Stimulated activated CD8-positive, alpha-beta memory T cell treated with anti-CD3 and anti-CD28 coated beads, Interleukin-7, amount 100 ng/mL, for 1 hour (primary cell): ENCODE measurements at places on chromosomes 4 and X.

GRCh38 chr4:155062948-155063347, 145.5 kb upstream of the NPY2R start:
- no peak for DNase-seq

- no peak for DNase-seq
Observed at GRCh38 chr4:172865531-172866127, 303.0 kb upstream of the GALNT7 start.

DNA sequence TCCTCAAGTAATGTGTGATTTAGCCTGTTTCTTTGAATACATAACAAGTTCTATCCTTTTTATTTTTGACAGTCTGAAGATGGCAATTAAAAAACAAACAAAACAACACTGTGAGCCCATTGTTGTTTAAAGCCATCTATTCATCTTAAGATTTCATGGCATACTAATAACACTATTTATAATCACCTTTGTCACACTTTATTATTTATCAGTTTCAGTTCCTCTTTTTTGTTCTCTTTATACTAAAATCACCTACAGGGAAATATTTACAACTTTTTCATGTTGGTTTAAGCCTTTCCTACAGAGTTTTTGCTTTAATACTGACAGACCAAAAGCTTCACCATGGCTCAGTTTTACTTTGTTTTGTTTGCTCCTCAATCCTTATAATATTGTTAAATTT, 247.4 kb upstream of the CTSO start:
- no peak for DNase-seq

- no peak for DNase-seq
Observed at GRCh38 chr4:119142833-119143232, 7.2 kb downstream of the MYOZ2 start.

GRCh38 chrX:24796204-24796603, 102.5 kb downstream of the POLA1 start:
- DNase-seq: no peak

GRCh38 chrX:25076941-25077500, 61.3 kb upstream of the ARX start:
- no peak for DNase-seq

- no peak for DNase-seq
Observed at GRCh38 chr4:116880625-116881024, 204.8 kb downstream of the TRAM1L1 start.

DNA sequence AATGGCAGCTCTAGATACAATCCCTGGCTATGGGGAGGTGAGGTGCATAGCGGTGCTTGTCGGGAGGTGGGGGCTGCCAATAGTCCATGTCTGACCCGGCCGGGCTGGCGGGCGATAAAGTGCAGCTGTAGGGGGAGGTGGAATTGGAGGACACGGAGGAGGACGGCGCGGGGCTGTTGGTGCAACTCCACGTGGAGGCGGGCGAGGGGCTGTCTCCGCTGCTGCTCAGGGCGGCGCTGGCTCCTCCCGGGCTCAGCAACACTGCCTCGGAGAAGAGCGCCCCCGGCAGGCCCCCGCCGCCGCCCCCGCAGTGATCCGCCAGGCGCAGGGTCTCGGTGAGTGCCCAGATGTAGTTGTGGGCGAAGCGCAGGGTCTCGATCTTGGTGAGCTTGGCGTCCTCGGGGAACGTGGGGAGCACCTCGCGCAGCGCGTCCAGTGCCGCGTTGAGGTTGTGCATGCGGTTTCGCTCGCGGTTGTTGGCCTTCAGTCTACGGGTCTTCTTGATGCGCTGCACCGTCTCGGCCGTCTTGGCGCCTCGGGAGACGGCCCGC, 1.3 kb downstream of the NEUROG2 start:
- no peak for DNase-seq

- DNase-seq: no peak
Observed at GRCh38 chr4:2893772-2894171, 50.1 kb downstream of the ADD1 start.

GRCh38 chr4:145580906-145581305, 38.3 kb upstream of the MMAA start:
- no peak for DNase-seq

GRCh38 chrX:45758738-45759397, 558.2 kb upstream of the DIPK2B start:
- DNase-seq: no peak

GRCh38 chr4:74338792-74339333, 26.1 kb upstream of the EREG start:
- DNase-seq: no peak

GRCh38 chrX:129144172-129145038, 378.9 kb downstream of the SMARCA1 start:
- no peak for DNase-seq

DNA sequence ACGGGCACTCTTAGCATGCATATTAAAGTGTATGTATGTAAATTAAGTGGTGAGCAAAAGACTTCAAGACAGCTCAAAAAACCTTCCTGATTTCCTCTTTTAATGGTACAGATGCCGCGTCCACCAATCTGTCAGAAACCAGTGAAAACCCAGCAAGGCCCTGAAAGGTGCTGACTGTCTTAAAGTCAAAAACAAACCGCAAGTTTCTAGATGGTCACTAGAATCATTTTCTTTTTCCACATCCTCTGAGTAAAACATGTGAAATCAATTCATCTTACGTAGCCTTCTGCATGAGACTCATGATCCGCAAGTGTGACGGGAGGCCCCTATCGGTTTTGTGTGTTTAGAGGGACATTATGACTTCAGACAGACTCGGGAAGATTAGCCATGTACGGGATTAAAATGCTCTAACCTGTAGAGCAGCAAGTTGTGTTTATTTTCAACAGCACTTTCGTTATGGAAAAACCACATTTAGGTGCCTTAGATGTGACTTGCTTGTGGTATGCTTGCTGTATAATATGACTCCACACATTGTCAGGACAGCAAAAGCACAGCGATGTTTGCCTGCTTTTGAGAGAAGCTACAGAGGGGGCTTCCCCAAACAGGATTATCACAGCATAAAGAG, 88.2 kb upstream of the STS start:
- no peak for DNase-seq

DNA sequence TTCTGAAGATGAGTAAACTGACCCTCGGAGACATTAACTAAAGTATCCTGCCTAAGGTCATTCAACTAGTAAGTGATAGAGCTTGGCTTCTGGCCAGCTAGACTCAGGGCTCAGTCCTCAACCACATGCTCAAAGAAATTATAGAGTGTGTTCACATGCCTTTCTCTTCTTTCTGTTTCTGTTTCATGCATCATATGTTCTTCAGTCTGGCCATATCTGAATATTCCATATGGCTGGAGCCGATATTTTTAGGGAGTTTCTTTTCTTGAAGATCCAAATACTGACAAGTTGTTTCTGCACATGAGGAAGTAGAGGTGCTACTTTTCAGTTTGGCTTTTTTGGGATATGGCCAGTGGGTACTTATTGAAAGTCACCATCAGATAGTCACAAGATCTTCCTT, 44.9 kb downstream of the MMRN1 start:
- DNase-seq: no peak

- no peak for DNase-seq
Observed at GRCh38 chr4:155122382-155122781, 86.1 kb upstream of the NPY2R start.

- DNase-seq: peak; percentile 15
Observed at GRCh38 chr4:123398066-123398852, 1.7 kb downstream of the SPRY1 start.

DNA sequence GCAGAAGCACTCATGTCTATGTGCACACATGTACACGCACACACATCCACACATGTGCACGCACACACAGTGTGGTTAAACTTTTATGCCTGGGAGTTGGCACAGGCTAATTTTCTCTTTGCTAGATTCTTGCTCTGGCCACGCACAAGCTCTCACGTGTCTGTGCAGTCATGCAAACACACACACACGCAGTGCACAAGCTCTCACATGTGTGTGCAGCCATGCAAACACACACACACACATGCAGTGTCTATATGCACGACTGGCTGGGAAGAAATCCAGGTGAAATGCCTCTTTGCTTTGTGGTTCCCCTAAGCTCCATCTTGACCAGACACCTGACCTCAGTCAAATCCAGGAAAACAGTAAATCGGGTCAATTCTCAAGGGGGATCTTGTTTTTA, 138.0 kb downstream of the SHOX start:
- no peak for DNase-seq

GRCh38 chrX:137549851-137550664, 15.9 kb upstream of the ZIC3 start:
- no peak for DNase-seq

GRCh38 chr4:120673696-120674095, 248.8 kb downstream of the PRDM5 start:
- DNase-seq: no peak

- no peak for DNase-seq
Observed at GRCh38 chr4:187019896-187020295, 296.2 kb upstream of the FAT1 start.

- no peak for DNase-seq
Observed at GRCh38 chr4:143773998-143774895, 73.8 kb upstream of the FREM3 start.

GRCh38 chrX:2416851-2417604, 83.7 kb downstream of the DHRSX start:
- DNase-seq: no peak

DNA sequence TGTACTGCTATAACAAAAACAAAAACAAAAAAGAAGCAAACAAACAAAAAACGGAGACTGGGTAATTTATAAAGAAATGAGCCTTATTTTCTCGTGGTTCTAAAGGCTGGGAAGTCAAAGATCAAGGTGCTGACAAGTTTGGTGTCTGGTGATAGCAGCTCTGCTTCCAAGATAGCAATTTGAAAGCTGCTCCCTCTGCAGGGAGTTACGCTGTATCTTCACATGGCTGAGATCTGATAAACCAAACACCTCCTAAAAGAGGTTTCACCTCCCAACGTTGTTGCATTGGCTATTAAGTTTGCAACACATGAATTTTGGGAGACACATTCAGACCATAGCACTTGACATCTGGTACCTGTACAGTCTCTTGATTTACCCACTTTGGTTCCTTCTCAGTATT, 854.2 kb downstream of the CENPC start:
- DNase-seq: no peak

DNA sequence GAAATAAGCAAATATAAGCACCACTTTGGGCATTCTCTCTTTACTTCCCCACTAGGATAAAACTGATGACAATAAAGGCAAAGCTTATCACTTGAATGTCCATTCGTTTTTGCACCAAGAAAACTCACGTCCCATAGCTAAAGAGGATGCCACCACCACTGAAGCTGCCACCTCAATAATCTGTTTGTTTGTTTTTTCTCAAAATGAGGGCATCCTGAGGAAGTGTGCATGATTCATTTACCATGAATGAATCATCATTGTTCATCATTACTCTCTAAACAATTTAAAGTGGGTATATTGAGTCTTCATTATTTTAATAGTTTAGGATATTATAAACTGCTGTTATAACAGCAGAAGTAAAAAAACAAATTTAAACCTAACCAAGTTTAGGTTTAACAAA, 168.2 kb downstream of the DCTD start:
- no peak for DNase-seq

DNA sequence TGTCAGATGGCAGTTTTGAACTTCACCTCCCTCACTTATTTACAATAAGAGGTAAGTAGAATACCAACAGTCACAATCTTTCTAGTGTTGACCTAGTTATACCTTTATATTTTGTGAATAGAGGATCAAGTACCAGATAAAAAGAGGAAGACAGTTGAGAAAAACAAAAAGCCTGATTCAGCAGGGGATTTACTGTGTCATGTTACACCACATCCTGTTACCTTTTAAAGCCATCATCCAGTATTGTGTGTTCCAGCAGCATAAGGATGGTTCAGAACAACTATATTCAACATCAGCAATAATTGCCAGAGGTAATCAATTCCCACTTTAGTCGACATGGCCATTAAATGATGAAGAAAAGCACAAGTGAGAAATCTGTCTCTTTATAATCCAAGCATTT, 21.3 kb upstream of the CXCL6 start:
- DNase-seq: no peak

GRCh38 chrX:115547448-115547847, 13.5 kb upstream of the PLS3 start:
- no peak for DNase-seq

DNA sequence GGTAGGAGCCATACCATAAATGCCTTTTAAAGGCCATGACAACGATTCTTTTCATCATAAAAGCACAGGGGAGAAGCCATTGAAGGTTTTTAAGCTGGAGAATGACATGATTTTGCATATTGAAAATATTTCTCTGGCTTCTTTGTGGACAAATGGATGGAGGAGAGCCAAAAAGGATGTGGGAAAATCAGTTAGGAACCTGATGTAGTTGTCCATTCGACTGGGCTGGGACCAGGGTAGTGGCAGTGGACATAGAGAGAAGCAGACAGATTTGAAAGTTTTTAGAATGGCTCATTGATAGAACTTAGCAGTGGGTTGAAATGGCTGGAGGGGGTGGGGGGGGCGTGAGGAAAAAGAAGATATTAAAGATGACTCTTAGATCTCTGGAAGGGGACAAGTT, 19.7 kb upstream of the MSN start:
- no peak for DNase-seq

- DNase-seq: no peak
Observed at GRCh38 chr4:54289316-54289715, 60.2 kb downstream of the PDGFRA start.

DNA sequence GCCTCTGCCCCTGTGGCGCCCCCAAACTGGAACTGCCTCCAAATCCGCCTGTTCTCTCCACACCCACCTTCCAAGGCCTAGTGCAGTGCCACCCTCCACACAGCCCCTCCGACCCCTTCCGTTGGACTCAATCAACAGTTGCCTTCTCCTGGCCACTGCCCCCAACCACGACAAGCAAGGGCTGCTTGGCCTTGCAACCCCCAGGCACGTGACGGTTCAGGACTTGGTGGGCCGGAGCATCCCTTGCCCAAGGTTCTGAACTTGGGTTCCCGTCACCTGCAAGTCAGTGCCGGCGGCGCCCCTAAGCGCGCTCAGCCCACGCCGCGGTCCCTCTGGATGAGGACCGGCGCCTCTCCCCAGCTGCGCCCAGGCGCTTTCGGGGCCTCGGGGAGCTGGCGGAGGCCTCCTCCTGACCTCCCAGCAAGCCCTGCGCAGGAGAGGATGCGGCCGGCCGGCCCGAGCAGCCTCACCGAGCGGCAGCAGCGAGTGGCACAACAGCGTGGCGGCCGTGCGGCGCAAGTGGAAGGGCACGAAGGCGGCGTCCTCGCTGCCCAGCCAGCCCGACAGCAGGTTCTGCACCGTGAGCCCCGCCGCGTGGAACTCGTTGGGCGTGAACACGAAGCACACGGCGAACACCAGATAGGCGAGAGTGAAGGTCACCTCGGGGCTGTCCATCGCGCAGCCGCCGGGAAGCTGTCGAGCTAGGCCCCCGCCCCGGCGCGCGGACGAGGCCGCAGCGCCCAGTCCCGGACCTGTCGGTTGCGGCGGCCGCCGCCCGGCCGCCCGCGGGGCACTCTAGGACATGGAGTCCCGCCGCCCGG, 750 bp downstream of the TMEM129 start:
- DNase-seq: no peak

DNA sequence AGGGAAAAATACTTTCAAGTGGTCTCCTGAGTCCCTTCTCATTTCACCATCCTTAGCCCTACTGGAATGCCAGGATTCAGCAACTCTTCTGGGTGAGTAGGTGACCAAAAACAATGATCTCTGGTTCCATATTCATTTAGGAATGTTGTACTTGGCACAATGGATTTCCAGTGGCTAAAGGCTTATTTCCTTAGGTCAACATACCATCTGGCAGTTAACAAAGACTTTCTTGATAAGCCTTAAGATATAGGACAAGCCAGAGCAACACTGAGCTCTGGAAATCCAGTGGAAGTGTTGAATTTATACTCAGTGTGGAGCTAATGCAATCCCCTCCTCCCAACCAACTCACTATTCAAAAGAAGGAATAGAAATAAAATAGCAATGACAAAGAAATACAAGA, 139.4 kb upstream of the EMCN start:
- DNase-seq: no peak
